CD8-positive, alpha-beta memory T cell (primary cell): ENCODE measurements at places on chromosomes 1 and 21.

DNA sequence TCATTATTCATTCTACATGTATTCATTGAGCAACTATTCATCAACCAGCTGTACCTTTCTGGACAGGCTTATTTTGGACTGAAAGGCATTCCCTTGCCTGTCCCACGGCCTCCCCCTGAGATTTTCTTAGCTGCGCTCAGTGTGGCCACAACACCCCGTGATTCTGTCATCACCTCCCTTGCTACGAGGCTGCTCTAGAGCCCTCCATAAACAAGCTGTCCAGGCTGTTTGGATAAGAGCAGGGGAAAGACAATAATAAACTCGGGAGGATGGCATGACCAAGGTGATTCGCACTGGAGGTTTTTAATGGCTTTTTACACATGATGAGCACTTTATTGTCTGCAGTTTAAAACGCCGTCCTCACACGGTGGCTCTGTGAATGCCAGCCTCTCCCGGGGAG lies 139.7 kb downstream of the ROR1 start:
- no peak for DNase-seq

- DNase-seq: no peak
These were observed 5.2 kb upstream of the LRRC53 start for GRCh38 chr1:74517599-74518051.

GRCh38 chr1:28885977-28886730 lies 28.2 kb upstream of the EPB41 start:
- DNase-seq: peak; percentile 6

DNA sequence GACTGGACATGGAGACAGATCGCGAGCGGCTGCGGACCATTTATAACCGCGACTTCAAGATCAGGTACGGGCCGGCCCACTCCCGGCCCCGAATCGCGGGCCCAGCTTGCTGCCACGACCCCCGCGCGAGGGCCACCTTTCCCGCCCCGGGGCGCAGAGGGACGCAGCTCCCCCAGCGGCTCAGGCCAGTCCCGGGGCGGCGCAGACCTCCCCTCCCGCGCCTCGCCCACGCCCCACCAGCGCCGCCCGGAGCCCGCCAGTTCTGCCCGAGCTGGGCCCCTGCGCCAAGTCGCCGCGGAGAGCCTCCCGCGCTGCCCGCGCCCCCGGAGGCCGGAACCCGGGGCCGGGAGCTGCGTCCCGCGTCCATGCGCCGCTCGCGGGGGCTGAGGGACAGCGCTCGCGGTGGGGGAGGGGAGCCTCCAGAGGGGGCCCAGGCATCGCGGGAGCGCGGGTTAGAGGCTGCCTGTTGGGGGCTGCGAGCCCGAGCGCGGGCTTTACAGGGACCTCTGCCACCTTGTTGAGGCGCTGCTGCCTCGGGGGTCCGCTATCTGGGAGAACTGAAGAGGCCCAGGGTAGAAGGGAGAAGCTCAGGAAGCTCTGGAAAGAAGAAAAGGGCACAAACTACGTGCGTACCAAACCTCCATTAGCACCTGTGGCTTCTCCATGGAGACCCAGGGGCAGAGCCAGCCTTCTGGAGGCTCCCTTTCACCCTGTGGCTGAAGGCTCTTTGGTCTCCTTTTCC lies 698 bp downstream of the MOV10 start:
- DNase-seq: peak; percentile 30

DNA sequence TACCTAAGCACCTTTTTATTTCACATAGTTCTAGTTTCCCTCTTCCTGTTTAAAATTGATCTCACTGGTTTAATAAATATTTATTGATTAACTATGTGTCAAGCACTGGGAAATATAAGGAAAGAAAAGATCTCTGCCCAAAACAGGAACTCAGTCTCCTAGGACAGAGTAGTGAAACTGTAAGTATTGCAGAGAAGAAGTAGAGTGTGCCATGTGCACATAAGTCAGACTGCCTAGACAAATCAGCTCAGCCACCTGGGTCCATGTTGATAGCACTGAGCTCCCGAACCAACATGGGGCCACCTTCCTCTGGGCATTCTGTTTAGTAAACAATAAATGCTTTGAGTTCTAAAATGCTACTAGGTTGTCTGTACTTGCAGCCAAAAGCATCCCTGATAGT lies 9.8 kb upstream of the SSX2IP start:
- no peak for DNase-seq

- DNase-seq: no peak
These were observed 100.2 kb downstream of the DMRTB1 start for GRCh38 chr1:53559391-53559815.

DNA sequence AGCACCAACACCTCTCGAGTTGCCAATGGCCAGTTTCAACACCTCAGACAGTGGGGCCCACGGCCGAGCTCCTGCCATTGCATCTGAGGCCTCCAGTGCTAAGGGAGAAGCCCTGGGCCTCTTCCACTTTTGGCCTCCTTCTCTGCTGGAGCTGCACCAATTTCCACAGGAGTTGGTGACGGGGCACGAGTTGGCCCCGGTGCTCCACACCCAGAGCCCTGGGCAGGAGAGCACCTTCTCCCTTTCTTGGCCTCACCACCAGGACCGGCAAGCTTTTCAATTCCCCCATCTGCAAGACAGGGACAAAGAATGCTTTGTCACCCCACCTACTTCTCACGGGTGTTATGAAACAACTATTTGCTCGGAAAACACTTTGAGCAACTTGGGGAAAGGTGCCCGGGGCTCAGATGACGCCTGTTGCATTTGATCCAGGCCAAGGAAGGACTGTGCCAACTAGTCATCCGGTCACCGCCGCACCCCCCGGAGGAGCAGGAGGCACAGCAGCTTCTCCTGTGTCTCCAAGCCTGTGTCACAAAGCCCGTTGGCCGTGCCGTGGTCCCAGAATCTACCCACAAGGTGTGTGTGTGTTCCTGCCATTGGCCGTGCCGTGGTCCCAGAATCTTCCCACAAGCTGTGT lies 55.2 kb downstream of the TOMM20 start:
- no peak for DNase-seq

DNA sequence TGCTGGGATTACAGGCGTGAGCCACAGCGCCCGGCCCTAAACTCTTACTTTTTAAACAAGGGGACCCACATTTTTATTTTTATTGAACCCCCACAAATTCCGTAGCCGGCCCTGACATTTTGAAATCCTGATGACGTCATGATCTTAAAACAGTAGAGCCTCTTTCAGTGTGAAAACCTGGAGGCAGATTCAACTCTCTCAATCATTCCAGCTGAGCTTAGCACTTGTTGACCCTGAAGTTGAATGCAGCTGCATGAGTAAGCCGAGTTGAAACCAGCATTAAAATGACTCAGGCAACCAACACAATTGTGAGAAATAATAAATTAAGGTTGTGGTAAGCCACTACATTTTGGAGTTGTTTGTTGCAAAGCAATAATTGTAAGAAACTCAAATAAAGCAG lies 93.9 kb upstream of the ADGRL4 start:
- DNase-seq: no peak

- no peak for DNase-seq
These were observed 24.3 kb upstream of the RCAN1 start for GRCh38 chr21:34639250-34639649.

- no peak for DNase-seq
These were observed 81.8 kb upstream of the KIAA0040 start for GRCh38 chr1:175274368-175274767.

DNA sequence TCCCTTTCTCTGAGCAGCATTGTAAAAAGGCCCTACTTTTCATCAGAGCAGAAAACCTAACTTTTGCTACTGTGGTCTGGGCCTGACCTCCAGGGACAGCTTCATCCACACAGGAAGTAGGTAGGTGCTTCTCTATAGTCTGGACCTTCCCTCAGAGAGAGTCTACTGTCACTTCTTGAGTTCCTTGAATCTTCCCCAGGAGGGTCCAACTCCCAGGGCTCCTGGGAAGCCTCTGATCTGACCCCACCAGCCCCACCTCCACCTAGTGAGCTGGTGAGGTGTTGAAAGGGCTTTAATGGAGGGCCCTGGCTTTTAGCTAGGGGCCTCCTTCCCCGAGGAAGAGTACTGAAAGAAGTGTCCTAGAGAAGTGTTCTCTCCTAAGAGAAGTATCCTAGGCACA lies 2.7 kb upstream of the VANGL2 start:
- no peak for DNase-seq

DNA sequence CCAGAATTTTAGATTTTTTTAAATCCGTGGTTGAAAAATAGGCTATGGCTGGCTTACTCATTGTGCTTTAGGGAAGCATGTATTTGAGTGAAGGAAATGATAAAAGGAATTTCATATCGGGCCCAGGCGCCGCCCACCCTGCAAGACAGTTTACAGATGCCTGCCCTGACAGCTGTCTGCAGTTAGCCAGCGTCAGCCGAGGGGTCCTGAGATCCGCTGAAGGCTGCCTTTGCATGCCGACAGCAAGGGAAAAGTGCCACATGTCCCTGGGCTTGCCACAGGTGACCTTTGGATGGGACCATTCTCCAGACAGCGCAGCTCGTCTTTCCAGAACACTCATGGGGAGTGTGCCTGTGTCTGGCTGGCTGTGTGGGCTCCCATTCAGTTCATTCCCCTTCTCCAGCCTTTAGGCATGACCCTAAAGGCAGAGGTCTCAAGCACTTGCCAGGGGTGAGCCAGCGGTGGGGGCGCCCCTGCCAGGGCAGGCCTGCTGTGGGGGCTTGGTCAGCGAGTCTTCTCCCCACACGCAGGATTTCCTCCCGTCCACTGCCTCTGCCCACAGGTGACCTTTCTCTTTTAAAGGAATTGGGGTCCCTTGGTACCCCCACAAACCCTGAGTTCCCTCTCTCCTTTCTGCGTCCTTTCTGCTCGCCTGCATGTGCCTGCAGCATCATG lies 46.1 kb upstream of the TRAPPC10 start:
- no peak for DNase-seq

GRCh38 chr1:94471271-94471670 lies 53.1 kb downstream of the ABCD3 start:
- no peak for DNase-seq

DNA sequence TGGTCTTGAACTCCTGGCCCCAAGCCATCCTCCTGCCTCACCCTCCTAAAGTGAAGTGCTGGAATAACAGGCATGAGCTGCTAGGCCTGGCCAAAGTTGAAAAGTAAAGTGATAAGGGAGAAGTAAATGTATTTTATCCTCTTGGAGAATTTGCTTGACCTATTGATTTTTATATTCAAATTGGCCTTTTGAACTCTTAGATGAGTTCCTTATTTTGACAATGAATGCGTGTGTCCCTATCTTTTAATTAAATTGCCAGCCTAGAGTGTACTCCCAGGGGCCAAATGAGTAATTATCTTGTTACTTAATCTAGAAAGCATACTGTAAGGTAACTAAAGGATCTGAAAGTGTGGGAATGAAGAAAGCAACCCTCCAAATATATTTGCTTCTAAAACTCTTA lies 11.4 kb downstream of the RNF11 start:
- DNase-seq: no peak

DNA sequence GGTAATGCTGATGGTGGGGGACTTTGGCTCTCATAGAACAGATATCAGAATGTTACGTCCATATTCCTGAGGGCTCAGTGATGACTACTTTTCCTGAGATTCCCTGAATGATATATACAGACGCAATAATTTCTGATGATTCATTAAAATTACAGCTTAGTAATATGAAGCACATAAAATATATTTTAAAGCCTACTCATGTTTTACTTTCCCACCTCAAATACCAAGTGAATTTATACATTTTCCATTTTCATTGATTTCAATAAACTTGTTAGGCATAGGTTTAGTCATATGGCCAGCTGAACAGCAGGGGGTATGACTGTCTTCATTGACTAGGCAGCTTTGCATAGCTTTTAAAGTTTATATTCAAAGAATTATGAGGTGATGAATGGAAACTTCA lies 26.2 kb upstream of the PDC start:
- no peak for DNase-seq

DNA sequence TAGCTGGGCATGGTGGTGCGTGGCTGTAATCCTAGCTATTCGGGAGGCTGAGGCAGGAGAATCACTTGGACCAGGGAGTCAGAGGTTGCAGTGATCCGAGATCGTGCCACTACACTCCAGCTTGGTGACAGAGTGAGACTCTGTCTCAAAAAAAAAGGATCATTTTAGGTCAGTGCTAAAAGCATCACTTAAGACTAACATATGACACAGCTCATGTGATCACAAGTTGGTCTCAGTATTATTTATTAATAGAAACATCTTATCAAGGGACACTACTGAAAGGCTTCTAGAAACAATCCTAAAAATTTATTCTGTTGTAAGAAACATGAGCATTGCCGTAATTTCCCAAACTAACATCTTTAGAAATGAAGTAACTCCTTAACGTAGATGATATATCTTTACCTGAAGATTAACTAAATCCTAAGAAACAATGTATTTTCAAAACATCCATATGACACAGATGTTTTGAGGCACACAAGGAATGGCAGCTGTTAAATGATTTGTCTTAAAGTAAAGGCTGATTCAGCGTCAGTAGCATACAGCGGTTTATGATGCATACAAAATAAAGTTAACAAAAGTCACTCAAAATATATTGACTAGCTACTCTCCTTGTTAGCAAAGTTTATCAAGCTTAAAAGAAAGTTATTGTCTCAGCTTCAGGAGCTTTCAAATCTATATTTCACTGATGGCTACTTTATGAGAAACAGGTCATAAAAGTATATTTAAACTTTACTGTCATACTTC lies 2.6 kb downstream of the NIBAN1 start:
- no peak for DNase-seq

DNA sequence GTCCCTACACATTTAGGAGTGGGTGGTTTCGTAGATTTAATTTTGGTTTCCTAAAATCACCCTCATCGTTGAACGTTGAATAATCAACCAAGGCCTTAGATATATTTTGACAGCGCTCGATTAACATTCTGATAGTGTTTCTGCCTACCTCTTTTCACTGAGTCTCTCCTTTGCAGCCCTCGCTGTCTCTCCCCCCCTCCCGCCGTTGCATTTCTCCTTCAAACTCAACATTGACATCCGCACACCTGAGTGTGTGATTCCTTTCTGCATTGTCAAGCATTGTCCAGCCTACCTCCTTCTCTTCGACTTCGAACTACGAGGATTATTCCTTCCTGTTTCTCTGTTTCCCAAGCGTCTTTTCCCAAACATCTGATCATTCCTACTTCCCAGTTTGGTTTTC lies 1.8 kb upstream of the ADAMTS1 start:
- DNase-seq: no peak

- DNase-seq: no peak
These were observed 24.2 kb downstream of the KIF17 start for GRCh38 chr1:20693623-20694022.

- no peak for DNase-seq
These were observed 17.3 kb downstream of the GBP1 start for GRCh38 chr1:89047734-89048133.

DNA sequence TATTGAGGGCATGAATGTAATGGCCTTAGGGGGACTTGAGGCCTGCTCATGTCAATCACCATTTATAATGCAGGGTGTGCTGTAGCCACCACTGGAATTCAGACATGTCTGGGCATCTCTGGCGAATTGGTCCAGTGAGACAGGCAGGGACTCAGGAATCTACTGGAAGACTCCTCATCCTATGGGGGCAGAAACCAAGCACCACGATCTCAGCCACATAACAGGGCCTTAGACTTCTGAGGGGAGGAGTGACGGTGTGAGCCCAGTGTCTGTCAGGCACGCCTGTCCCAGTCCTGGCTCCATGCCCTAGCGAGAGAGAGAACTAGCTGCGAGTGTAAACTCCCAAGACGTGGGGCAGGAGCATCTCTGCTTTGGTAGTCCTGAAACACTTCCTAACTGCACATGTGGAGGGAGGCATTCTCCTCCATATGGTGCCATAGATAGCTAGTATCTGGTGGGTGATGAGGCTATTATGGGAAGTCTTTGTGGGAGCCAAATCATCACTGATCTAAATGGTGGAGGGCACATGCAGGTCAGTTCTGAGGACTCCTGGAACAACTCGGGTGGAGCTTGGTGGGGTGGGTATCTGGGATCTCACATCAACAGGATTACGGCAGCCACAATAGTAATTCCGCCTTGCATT lies 29.8 kb upstream of the KIAA0040 start:
- DNase-seq: no peak

GRCh38 chr1:186812570-186812969 lies 16.2 kb upstream of the PLA2G4A start:
- DNase-seq: no peak
